ENCODE measurements at places on chromosomes 13 and 19.
A peak's percentile ranks its signal among the peaks of the same experiment; 100 is the strongest.

DNA sequence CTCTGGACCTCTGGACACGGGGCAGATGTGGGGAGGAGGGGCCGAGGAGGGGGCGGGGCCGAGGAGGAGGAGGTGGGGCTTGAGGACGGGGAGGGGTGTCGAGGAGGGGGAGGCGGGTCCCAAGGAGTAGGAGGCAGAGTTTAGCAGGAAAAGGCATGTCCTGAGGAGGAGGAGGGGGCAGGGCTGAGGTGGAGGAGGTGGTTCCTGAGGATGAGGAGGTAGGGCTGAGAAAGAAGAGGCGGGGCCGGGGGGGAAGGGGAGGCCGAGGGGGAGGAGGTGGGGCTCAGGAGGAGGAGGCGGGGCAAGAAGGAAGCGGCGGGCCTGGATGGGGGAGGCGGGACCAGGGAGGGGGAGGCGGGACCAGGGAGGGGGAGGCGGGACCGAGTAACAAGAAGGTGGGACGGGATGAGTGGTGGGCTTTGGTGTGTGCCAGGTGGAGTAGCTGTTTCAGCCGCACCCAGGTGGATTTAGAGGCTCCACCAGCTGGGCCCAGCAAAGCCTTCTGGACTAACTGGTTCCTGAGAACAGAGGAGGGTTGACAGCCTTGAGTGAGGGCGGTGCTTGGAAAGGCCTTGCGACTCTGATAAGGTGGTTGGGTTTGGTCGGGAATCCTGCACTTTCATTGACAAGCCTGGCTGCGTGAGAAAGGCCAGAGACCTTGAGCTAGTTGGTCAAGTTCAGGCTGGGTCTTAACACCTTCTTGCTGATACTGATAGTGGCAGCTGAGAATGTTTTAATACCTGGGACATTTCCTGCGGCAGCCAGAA is 7.7 kb downstream of the TECR start:
- peak; percentile 95 for DNase-seq

GRCh38 chr19:31261603-31262212 is 87.5 kb downstream of the TSHZ3 start:
- DNase-seq, result no peak

GRCh38 chr19:13044231-13044836 is 49.1 kb downstream of the NFIX start:
- no peak for DNase-seq

DNA sequence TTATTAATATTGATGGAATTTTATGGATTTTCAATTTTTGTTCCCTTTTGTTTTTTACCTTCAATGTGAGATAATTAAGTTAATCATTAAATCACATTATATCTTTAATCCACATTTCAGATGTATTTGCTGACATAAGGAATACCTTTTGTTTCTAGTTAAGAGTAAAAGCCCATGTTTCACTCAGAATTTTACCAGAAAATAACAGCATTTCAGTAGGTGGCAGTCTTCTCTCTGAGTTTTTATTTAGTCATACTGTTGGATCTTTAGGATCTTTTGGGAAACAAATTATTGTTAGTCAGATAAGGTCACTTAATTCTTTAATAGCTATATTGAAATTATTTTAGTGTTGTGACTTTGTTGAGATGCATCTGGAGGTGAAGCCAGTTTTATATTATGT is 67.9 kb downstream of the NDFIP2 start:
- no peak for DNase-seq

GRCh38 chr13:113138792-113139551 is 16.4 kb downstream of the F10 start:
- no peak for DNase-seq

- DNase-seq, result no peak
These were observed 106.8 kb upstream of the SPRY2 start for GRCh38 chr13:80447747-80448146.

- no peak for DNase-seq
These were observed 101.2 kb downstream of the COL4A2 start for GRCh38 chr13:110408286-110408685.

GRCh38 chr19:38047641-38048040 is 140.6 kb downstream of the SIPA1L3 start:
- no peak for DNase-seq

DNA sequence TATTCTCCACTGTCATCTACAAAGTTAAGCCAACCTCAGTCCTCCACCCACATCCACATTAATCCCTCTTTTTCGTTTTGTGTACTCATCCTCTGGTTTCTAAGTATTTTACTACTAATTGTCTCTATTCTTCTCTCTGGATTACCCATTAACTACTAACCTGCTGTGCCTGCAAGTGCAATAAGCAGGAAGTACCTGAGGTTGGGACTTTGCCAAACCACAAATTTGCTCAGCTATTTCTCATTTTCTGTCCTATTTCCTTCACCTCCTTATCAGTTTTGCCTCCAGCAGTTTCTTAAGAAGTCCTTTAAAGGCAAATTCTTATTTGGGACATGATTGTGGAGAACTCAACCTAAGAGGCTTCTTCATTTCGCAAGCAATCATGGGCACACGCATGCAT is 1708.9 kb downstream of the SLITRK5 start:
- DNase-seq, result peak; percentile 2

GRCh38 chr13:33015241-33015668 is 968 bp upstream of the KL start:
- DNase-seq, result no peak

GRCh38 chr19:29268103-29268502 is 55.2 kb upstream of the UQCRFS1 start:
- DNase-seq, result no peak

- peak; percentile 94 for DNase-seq
These were observed 103.1 kb downstream of the ITGBL1 start for GRCh38 chr13:101555610-101556009.

DNA sequence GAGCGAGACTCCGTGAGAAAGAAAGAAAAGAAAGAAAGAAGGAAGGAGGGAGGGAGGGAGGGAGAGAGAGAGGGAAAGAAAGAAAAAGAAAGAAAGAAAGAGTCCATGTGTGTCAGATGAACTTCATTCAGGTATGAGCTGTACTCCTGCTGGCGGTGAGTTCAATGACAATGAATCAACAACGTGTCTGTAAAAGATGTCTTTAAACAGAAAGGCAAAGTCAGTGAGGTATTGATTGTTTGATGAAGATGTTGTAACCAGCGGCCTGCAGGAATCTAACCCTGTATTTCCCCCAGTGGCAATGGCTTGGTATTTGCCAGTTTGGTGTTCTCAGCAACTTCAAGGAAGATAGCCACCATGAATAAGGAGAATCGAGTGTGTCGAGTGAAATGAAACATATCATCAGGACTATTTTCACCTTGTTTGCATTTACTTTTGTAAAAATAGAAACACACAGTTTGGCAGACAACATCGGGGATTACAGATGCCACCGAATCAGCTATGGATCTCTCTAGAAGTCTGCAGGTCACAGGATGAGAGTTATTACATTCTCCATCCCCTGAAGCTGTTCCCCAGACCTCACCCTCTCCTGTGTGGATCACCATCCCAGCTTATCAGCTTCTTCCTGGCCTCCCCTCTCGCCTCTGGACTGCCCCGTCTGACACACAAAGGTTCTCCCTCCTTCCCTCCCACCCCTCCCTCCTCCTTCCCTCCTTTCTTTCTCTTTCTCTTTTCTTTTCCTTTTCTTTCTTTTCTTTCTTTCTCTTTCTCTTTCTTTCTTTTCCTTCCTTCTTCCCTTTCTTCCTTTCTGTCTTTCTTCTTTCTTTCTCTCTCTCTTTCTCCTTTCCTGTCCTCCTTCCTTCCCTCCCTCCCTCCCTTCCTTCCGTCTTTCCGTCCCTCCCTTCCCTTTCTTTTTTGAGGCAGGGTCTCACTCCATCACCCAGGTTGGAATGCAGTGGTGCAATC is 8.2 kb upstream of the SBK3 start:
- DNase-seq, result no peak

- no peak for DNase-seq
These were observed 20.7 kb downstream of the TBC1D4 start for GRCh38 chr13:75461314-75461713.

DNA sequence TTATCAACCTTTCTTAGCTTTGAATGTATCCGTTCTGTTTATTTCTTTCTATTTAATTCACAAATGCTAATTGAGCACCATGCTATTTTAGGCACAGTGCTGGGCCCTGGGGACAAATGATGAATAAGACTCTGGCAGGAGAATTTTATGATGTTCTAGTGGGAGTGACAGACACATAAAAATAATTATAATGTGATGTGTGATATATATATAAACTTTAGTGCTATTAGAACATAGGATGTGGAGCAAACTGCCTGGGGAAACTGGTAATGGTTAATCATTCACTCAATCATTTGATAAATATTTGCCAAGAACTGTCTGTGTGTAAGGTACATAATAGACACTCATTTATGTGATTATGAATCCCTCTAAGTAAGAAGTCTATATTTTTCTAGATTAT is 50.7 kb upstream of the FRY start:
- no peak for DNase-seq

- DNase-seq, result peak; percentile 52
These were observed 4.5 kb upstream of the ADGRE2 start for GRCh38 chr19:14782626-14783409.

- DNase-seq, result peak; percentile 65
These were observed 45.6 kb upstream of the MRI1 start for GRCh38 chr19:13718733-13719132.

DNA sequence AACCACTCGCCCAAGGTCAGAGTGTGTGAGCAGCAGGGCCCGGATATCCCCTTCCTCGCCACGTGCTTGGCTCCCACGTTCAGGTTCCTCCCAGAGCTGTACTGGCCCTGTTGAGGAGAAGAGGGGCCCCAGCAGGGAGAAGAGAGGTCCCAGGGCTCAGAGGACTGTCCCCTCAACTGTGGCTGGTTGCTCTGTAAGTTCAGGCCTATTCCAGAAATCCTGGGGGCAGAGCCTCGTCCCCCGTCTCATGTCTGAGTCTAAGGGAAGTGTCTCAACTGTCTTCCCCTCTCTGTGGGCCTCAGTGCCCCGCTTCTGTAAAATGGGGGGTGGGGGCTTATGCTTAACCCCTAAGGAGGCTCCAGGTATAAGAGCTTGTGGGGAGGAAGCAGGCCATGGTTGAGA is 3.9 kb downstream of the PPP5C start:
- DNase-seq, result no peak

GRCh38 chr13:59793107-59793506 is 370.6 kb downstream of the DIAPH3 start:
- DNase-seq, result no peak

DNA sequence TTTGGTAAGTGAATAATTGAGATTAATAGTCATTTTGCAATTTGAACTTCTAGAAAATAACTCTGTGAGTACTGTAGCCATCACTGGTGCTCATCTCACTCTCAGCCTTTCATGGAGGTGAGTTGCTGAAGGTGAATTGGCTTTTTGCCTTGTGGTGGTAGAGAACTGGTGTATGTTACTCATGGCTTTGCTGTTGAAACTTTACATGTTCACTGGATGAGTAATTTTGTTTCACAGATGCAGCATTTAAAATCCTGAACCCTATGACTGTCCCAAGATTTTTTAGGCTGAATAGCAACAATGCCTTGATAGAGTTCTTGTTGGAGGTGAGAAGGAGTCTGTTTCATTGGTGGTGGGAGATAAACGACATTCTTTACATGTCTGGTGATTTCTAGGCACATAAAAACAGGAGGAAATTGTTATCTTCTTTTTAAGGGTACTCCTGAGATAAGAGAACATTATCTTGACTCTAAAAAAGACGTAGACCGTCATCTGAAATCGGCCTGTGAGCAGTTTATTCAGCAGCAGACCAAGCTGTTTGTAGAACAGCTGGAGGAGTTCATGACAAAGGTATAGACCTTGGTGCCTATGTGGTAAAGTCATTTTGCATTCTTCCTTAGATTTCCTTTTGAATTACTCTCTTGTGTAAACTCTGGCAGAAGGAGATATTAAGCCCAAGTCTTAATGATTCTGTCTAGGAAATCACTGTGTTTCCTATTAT is 53.9 kb downstream of the COG3 start:
- no peak for DNase-seq

GRCh38 chr13:58434943-58435342 is 803.4 kb downstream of the PCDH17 start:
- no peak for DNase-seq

GRCh38 chr19:10286803-10287737 is at the start of gene ICAM4:
Gene ICAM4 (plus strand): TSS chr19:10286955. CDS start chr19:10287013, 58 bp downstream.
- DNase-seq, result peak; percentile 95

GRCh38 chr19:1823539-1824251 is 11.6 kb upstream of the ATP8B3 start:
- peak; percentile 34 for DNase-seq
